ENCODE measurements at places on chromosomes 2 and 18.

GRCh38 chr2:58900246-58901027 is 659.3 kb upstream of the FANCL start:
- DNase-seq, result no peak

DNA sequence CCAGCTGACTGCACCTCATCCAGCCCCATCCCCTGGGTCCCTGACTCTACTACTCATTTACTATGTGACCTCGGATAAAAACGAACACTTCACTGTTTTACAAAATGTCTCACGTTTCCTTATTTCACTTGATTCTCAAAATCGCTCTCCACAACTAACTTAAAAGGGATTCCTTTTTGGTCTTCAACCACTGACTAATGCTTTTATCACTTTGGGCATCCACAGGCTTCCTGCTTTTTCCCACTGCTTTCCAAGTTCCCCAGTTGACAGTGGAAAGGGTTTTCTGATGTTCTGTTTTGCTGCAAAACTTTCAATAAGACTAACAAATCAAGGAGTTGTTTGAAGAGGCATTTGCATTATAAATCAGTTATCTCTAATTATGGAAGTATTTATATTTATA is 24.1 kb downstream of the EIF2AK3 start:
- no peak for DNase-seq

- DNase-seq, result peak; percentile 92
These were observed 106.5 kb upstream of the ETAA1 start for GRCh38 chr2:67290451-67291290.

- DNase-seq, result peak; percentile 88
These were observed at the start of gene POLE4 for GRCh38 chr2:74958274-74959105. Gene POLE4, plus strand, starts transcription at chr2:74958643. Its CDS starts 37 bp downstream, at chr2:74958680.
